AG09319 (cell line): ENCODE measurements at places on chromosomes 13 and 19.

DNA sequence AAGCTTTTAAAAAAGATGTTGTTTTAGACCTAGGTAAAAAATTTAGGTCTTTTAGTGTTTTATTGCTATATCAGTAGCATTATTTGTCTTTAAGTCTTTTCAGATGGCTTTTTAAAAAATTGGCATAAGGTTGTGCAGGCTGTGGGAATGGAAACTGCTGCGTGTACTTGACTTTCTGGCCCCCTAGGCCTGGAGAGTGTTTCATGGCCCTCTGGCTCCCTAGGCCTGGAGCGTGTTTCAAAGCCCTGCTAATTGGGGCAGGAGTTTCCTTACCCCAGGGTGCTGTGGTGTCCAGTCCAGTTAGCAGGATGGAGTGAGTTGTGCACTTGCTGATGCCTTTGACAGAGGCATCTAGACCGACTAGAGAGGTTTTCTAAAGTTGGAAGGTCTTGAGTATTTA is 23.8 kb downstream of the PRAM1 start:
- no peak for DNase-seq

- DNase-seq = peak; percentile 88
Measured at GRCh38 chr19:50025794-50026549, at the start of gene ZNF473. Gene ZNF473 (plus strand): TSS chr19:50026005. CDS start chr19:50031083, 5,078 bp downstream.

GRCh38 chr13:44058624-44059215 is 179.0 kb downstream of the LACC1 start:
- no peak for DNase-seq

DNA sequence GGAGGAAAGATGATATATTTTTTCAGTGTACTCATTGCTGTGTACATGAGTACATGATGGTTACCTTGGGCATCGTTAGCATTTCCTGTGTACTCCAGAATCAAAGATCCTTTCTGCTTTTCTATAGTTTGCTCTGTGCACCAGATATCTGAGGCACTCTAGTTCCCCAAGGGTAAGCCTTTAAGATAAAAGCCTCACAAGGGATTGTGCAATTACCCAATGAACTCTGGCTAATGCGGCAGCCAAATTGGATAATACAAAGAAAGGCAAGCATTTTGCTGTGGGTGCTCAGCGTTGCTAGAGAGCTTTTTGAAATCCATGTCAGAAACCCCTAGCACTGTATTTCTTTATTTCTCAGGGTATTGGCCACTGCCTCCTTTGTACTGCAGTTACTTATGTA is 2.9 kb downstream of the CYSLTR2 start:
- DNase-seq = no peak

GRCh38 chr13:71067165-71067815 is 799.7 kb downstream of the DACH1 start:
- DNase-seq = no peak

DNA sequence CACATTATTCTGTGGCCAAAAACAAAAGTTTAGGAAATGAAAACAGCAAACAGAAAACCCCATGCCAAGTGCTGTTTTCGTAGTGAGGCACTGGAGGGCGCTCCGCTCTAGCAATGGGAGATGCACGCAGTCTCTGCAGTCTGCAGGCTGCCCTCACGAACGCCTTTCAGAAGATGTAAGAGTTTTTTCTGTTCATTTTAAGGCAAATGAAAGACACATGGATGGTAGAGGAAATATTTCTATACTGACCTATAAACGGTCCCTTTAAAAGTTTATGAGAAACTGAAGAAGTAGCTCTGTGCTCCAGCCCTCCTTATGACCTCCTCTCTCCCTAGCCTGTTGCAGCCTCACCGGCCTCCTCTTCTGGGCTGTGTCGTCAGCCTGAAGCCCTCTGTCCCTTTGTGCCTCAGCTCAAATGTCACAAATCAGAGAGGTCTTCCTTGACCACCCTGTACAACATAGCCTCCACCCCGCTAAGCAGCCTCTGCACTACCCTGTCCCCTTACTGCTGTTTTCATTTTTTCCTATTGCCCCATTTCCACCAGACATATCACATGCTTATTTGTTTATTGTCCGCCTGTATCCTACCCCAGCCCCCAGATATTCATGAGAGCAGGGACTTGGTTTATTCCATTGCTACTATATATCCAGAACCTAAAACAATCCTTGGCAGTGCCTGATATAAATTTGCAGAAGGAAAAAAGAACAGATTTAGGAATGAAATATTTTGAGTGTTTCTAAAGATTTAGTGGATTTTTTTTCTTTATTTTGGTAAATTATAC is 116.4 kb downstream of the TM9SF2 start:
- peak; percentile 35 for DNase-seq

DNA sequence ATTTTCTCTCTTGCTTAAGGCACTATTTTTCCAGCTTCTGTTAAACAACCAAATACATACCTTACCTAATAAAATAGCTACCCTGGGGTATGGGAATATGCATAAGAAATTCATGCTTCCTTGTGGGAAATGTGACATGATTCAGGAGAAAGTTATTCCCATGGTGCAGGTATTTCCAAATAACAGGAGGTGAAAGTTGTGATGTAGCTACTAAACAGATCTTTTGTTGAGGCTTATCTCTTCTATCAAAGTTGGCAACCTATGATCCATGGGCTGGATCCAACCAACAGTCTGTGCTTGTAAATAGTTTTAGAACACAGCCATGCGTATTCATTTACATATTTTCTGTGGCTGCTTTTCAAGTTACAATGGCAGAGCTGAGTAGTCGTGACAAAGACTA is 177.8 kb upstream of the NBEA start:
- no peak for DNase-seq

- no peak for DNase-seq
Measured at GRCh38 chr19:46812977-46813838, 24.8 kb upstream of the SLC1A5 start.

DNA sequence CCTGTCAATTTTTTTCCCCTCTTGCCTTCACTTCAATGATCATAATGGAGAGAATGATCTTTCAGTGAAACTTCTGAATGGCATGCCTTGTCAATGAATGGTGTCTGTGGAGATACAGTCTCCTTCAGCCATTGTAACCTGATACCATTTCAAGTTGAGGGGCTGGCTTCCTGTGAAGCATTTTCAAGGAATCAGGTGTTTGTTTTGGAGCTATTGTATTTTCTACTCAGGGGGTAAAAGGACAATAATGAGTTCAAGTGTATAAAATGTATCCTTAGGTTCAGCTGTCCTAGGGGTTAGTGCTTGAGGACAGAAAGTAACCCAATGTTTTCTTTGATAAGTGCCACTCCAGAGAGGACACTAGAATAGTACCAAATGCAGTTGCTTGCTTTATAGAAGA is 23.8 kb upstream of the CBY2 start:
- no peak for DNase-seq

DNA sequence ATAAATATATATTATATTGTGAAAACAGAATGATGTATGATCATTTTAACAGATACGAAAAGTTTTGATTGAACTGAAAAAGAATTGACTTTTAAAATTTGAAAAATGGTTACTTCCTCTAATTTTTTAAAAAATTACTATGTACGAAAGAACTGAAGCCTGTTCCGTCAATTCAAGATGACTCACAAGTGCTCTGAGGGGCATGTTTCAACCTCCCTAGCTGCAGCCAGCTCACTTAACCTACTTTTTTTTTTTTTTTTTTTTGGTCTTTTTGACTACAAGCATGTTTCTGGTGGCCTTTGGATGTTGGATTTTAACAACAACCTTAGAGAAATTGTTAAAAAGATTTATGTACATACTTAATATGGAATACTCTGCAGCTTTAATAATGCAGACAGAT is 1139.3 kb downstream of the DIAPH3 start:
- no peak for DNase-seq

GRCh38 chr13:49877629-49878218 is 58.4 kb downstream of the SPRYD7 start:
- DNase-seq = no peak

DNA sequence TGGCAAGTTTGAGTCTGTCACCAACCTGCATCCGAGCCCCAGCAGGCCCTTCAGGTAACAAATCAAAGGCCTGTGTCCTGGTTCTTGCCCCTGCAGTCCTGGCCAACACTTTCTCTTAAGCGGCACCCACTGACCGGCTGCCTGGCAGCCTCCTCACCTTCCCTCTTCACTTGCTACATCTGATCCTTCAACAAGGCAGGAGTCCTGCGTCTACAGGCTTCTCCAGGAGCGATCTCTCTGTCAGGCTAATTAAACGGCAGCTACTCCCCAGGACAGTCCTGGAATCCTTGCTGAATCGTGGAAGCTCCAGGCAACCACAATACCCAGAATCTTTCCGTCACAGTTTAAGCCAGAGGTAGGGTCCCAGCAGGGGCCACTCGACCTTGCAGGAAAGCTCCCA is 41.1 kb upstream of the GAS6 start:
- DNase-seq = no peak

GRCh38 chr19:10550336-10550735 is 6.6 kb downstream of the ATG4D start:
- no peak for DNase-seq

DNA sequence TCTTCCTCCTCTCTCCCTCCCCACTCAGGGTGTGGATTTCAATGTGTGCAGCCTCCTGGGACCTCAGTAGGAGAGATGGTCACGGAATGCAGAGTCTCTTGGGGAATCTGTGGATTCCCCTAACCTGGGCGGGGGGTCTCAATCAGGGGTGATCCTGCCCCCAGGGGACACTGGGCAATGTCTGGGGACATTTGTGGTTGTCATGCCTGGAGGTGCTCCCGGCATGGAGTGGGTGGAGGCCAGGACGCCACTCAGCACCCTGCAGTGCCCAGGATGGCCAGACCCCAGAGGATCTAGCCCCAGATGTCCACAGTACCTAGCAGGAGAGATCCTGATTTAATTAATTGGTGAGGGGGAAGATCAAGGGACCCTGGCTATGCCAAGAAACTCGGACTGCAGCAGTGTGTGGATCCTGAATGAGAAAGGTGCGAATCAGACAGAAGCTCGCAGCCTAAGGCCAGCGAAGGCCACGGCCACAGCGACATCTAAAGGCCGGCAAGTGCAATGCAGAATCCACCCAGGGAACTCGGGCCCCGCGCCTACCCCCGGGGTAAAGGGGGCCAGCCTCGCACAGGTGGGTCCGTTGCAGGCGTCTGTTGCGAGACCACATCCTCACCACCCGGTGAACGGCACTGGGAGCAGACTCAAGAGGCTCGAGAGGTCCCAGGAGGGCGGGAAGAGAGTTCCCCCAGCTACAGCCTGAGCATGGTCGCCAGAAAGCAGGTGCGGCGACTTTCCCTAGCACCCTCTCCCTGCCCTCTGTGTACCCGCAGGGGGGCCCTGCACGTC is 88.8 kb downstream of the GNG7 start:
- no peak for DNase-seq

DNA sequence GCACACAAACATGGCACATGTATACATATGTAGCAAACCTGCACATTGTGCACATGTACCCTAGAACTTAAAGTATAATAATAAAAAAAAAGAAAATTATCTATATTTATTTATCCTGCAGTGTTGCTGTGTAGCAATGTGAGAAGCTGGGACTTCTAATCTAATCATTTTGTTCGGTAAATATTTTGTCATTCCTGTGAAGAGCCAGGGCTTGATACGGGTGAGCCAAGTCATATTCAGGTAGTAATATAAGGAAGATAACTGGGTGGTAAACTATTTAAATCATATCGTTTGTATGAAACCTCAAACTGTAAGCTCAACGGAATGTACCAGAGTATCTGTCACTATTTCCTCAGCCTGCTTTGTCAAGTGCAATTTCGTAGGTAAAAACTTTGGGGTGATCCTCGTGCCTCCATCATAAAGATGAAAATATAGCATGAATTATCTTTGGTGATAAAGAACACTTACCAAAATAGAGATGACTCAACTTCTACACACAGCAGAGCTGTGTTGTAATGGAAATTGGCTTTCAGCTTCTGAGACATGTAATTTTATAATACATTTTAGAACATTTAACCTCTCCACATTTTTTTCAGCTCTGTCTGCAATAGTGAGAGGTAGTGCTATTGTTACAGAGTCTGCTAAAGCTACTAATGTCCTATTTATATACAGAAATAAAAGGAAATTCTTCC is 92.9 kb downstream of the PCDH9 start:
- no peak for DNase-seq

DNA sequence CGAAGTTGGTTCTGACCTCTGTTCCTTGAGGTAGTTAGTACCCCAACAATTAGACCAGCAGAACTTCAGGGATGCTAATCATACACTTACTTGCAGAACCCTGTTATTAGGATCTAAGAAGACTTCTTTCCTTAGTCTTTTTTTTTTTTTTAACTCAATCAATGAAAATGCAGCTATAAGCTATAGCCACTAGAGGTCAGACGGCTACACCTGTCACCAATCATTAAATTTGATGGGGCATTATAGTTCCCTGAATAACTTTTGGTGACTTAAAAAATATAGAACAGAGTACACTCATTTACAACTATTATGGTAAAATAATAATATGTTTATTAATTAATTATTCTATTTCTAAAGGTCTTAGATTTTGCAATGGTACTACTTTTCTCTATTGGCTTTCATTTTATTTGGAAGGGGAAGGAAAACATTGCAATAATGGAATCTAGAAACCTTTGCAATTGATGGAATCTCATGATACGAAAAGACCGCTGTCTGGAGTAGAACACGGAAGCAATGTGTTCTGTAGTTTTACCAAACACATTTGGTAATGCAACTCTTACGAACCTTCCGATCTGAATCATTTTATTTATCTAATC is 483.2 kb downstream of the DIAPH3 start:
- no peak for DNase-seq

GRCh38 chr13:107034236-107034872 is 466.4 kb upstream of the ARGLU1 start:
- DNase-seq = no peak

DNA sequence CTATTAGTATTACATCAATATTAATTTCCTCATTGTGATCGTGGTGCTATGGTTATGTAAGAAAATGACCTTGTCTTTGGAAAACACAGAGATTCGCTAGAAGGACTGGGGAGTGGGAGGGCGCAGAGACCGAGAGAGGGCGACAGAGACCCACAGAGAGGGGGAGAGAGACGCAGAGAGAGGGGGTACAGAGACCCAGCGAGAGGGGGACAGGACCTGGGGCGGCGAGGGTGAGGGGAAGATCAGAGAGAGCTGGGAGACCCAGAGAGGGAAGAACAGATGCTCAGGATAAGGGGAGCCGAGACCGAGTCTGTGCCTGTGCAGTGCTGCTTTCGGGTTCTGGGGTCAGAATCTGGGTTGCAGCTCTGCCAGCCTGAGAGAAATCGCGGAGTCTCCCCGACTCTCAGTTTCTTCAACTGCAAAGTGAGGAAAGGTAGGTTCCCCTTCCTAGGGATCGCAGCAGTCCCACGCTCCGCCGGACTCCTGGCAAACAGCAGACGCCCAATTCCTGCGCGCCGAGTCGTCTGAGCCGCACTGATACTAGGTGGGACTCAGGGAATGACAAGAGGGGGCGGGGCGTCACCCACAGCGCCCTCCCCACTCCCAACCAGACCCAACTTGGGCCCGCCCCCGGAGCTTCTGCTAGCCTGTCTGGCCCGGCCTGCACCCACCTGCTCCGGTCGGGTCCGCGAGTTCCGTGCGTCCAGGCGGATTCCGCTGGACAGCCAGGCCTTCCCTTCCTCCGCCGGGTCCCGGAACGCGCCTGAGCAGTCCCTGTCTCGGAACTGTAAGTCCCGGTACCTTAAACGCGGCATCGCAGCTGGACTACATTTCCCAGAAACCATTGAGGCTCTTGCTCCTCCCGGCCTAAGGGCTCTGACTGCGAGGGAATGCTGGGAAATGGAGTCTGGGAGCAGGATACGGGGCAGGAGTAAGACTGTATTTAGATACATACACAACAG is 15.3 kb downstream of the IZUMO2 start:
- peak; percentile 82 for DNase-seq

GRCh38 chr19:42474743-42475142 is 32.0 kb upstream of the CXCL17 start:
- no peak for DNase-seq

- DNase-seq = no peak
Measured at GRCh38 chr13:20989656-20990321, 71.6 kb downstream of the LATS2 start.

GRCh38 chr19:38734176-38734425 is 10.2 kb downstream of the CAPN12 start:
- no peak for DNase-seq
